Activated CD4-positive, alpha-beta T cell treated with anti-CD3 and anti-CD28 coated beads, Interleukin-2, amount 10 ng/mL, durations not matched to agents 7 days and 5 days (primary cell): ENCODE measurements at places on chromosomes 13 and 19.

- DNase-seq: peak; percentile 69
Observed at GRCh38 chr19:16327911-16328823, 3.5 kb downstream of the KLF2 start.

DNA sequence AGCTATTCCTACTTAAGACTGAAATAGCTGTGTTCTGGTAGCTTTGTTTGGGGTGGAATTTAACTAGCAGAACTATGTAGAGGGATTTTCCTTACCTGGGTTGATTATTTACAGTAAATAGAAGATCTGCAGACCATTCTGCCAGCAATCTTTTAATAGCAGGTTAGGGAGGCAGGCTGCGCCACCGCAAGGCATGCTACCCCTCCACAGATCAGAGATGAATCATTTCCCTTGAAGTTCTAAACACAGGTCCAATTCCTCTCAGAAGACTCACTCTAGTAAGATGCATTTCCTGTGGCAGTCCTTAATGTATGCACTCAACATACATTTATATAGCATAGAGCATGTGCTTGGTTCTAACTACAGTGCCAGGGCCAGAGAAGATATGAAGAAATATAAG lies 109.0 kb downstream of the TNFRSF19 start:
- peak; percentile 26 for DNase-seq

GRCh38 chr13:21703846-21704245 lies 33.0 kb downstream of the FGF9 start:
- no peak for DNase-seq

- DNase-seq: no peak
Observed at GRCh38 chr19:6431891-6432290, 1.7 kb downstream of the SLC25A41 start.

GRCh38 chr19:2123682-2124387 lies 27.1 kb downstream of the IZUMO4 start:
- peak; percentile 27 for DNase-seq

DNA sequence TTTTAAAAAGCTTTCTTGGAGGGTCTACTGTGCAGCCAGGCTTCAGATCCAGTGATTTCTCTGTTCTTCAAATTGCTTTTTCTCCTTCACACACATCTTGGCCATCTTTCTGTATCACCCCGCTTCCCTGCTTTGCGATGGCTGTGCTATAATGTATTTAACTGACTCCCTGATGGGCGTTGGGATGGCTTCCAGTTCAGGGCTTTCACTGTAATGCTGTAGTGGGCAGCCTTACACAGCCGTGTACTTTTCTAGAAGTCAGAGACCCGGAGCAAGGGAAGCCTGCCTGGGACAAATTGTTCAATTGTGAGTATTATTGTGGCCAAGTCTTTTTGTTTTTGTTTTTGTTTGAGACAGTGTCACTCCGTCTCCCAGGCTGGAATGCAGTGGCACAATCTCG lies 19.4 kb upstream of the PAK4 start:
- DNase-seq: no peak

GRCh38 chr19:12333162-12334159 lies at the start of gene ZNF563:
ZNF563 (minus strand) TSS chr19:12333633; CDS start chr19:12333482, 151 bp downstream.
- peak; percentile 98 for DNase-seq

GRCh38 chr13:98937911-98938381 lies 39.9 kb downstream of the DOCK9 start:
- no peak for DNase-seq

DNA sequence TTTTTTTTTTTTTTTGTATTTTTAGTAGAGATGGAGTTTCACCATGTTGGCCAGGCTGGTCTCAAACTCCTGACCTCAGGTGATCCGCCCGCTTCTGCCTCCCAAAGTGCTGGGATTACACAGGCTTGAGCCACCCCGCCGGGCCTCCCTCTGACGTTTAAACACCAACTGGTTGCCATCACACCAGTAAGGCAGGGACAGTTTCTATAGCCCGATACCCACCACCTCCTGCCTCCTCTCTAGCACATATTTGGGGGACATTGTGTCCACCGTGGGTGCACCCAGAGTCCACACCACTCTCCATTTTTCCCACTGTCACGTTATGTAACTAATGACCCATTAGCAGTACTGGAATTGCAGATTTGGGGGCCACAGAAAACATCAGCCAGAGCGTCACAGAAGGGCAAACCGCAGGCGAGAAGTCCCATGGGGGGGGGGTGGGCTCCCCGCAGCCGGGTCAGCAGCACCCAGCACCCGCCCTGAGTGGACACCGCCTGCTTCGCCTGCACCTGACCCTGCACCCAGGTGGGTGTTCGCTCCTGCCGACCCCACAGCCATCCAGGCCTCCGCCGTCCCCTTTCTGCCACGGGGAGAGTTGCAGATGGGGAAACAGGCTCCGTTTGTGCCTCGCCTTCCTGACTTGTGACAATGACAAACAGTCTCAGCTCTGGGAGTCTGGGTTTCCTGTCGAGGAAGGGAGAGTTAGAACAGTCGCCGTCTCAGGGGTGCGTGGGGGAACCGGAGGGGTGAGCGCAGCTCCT lies 3.6 kb downstream of the ONECUT3 start:
- no peak for DNase-seq

GRCh38 chr19:16899566-16900075 lies 10.8 kb downstream of the F2RL3 start:
- DNase-seq: peak; percentile 46

DNA sequence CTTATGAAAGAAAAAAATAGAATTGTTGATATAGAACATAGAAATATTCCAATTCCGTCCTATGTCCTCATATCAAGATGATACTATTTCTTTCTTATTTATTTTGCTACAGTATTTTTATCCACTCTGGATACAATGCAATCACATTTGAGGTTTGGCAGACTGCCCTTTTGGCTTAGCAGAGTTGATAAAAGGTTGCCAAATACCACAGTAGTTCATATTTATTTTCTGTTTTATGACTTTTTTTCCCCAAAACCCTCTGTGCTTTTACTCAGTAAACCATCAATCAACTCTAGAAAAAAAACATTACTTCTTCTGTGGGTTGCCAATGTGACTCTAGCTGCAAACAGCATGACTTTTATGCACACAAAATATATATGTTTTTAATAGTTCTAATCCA lies 424.5 kb downstream of the PCDH9 start:
- DNase-seq: no peak

DNA sequence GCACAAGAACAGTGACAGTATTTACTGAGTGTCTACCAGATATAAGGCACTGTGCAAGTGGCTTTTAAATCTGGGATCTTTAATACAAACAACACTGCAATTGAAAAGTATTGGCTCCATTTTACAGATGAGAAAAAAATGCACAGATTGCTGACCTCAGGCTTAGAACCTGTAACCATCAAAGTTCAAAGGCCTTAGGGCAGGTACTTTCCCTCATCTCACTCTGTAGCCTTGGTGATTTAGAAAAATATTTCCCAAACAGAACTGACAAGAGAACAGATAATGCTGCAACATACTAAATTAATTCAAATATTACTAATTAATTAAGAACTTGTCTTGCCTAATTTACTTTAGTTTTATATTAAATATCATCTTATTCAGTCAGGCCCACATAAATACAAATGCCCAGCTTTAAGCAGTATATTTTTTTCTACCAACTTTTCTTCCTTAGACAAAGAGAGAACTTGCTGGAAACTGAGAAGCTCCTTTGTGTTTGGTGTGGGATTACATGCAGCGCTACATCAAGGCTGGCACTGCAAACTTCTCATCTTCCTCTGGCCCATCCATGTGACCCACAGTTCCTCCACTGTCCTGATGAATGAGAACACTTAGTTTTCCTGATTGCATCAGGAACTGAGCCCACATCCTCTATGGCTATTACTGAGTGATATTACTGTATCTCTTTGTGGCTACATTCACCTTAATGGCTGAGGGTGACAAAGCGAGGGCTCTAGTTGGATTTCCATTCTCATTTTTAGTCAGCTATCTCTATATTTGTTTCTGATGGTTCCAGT lies 302.1 kb downstream of the ENOX1 start:
- no peak for DNase-seq

- DNase-seq: no peak
Observed at GRCh38 chr19:16829822-16830289, 658 bp downstream of the SIN3B start.

DNA sequence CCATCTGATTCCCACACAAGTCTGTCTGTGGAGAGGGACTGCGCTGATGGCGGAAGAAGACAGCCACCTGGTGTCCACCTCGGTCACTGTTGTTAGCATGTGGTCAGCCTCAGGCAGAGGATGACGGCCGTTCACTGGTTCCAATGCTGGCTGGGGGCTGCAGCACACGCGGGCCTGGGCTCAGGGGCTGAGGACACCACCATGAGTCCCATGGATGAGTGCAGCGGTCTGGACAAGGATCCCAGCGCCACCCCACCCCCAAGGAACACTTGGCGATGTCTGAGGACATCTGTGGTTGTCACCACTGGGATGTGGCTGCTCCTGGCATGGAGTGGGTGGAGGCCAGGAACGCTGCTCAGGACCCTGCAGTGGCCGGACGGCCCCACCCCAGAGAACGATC lies 10.9 kb downstream of the DPP9 start:
- no peak for DNase-seq

GRCh38 chr13:31970231-31970930 lies 61.2 kb upstream of the FRY start:
- no peak for DNase-seq

GRCh38 chr19:16771618-16772017 lies 52.0 kb downstream of the NWD1 start:
- peak; percentile 82 for DNase-seq

- DNase-seq: no peak
Observed at GRCh38 chr19:27751044-27751391, 1461.9 kb downstream of the UQCRFS1 start.

- DNase-seq: no peak
Observed at GRCh38 chr13:73913079-73913740, 221.0 kb downstream of the KLF12 start.

- no peak for DNase-seq
Observed at GRCh38 chr13:73961181-73961580, 173.0 kb downstream of the KLF12 start.

DNA sequence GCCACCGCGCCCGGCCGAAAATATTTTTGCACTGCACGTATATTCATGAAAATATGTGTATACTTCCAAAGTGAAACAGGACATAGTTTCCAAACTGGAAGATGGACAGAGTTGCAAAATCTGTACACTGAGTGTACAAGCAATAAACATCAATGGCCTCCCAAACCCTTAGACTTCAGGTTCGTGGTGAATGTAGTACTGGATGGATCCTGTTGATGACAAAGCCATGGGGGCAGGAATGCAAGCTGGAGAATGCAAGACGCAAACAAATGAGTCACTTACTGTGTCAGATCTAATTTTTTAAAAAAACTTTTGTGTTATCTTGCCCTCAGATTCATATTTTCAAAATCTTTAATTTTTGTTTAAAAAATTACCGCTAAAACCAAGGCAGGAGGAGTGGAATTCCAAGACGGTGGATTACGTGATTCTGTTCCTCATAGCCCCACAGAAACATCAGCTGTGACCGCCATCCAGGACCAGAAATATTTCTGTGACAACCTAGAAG lies 12.7 kb upstream of the LILRA2 start:
- DNase-seq: no peak

DNA sequence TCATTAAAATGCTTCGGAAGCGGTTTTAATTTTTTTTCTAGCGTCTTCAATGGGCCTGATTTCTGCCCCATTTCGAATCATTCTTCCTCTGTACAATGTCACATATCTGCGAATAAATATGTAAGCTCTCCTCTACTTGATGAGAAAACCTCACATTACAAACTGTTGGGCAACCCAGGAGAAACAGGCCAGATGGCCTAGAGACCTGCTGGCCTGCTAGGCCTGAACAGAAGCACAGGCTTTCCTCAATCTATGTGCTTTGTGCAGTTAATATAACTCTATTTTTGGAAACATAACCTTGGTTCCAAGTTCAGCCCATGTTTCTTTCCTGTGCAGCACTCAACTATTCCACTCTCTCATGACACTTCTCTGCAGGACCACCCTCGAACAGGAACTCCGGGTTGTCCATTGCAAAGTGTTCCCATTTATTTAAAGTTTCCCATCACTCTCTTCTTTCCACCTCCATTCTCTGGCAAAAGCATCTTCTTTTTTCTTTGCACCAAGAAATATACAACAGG lies 42.0 kb downstream of the DCLK1 start:
- no peak for DNase-seq

DNA sequence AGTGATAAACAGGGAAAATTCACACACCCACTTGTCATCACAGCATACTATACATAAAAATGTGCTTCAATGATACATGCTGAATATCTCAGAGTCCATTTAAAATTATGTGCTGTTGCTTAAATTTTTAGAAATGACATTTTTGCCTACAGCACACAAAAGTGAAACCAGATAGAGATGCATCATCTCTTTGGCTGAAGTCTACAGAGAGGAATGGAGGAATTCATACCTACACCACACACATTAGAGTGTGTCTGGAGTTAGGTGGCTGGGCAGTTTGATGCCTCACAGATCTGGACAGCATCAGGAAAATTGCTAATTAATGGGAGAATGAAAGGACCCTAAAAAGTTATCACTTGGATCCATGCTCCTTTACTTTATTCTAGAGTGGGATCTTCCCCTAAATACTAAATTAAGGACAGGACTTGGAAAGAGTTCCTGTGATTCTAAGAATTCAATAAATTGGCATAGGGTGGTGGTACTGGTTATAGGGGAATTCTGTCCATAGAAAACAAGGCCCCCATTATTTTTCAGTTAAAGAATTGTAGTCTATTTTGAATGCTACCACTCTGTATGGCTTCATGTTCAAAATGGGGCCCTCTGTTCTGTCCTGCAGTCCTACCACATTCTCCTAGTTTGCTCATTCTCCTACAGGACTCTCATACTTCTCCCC lies 41.3 kb downstream of the RCBTB2 start:
- no peak for DNase-seq

DNA sequence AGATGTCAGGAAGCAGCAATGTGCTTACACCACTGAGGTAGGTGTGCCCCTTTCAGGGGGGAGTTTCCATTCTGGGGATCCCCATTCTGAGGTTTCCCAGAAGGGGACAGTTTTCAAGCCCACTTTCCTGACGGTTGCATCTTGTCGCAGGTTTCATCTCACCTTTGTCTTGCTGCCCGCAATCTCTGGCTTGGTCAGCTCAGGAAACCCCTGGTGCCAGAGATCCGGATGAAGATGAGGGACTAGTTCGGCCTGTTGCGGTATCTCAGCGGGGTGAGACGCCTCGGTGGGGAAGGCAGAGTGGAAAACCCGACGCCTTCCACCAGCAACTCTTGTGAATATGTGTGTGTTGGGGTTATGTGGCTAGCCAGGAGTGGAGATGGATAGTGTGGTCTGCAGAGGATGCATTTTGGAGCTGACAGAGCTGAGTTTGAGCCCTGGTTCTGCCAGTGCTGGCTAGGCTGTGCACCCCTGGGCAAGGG lies 13.1 kb downstream of the TNFSF9 start:
- no peak for DNase-seq

DNA sequence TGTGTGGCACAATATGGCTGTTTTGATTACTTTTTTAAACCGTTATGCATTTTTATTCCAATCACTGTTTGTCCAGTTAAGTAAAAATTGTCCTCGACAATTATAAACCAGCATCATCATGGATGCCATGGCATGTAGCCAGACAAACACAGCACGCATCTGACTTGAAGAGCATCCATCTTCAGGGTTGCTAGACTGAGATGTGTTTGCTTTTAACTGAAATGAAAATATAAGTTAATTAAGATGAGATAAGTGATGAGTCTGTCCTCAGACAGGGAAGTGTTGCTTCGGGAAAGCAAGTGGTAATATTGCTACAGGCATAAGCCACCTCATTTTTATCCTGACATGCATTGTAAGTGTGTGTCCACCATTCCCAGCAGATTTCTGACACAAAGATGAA lies 92.8 kb upstream of the TPP2 start:
- DNase-seq: no peak
